ENCODE measurements at places on chromosomes 6 and 20. TPM values are rescaled to one million over a fixed set of nuclear protein-coding genes. Genes with fewer than 3 reads are reported as not detected.

Gene CLPSL1
- not detected for total RNA-seq

Gene PRL
- total RNA-seq: not detected

Gene BMP5
- total RNA-seq: not detected

Gene CALHM6
- total RNA-seq: 19.7 TPM

All from mononuclear cell (primary cell).